ENCODE measurements at places on chromosomes 13 and 19. TPM values are rescaled to one million over a fixed set of nuclear protein-coding genes. Genes with fewer than 3 reads are reported as not detected.

GRCh38 chr19:46529622-46530451, 34.2 kb upstream of the PNMA8B start:
- DNase-seq = no peak

DNA sequence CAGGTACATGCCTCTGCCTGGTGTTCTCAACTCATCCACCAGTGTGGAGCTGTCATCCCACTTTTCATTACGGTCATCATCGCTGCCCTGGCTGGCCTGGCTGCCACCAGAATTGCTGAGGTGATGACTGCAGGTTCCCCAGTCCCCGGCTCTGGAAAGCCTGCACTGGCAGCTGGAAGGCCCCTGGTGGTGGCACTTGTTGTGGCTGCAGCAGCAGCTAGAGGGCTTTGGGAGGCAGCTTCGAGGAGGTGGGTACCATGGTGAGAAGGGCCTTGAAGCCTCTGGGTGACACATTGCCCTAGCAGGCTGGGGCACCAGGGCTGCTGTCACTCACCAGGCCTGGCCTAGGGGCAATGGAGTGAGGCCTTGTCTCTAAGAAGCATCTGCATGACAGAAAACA, 25.3 kb upstream of the ZNF14 start:
- DNase-seq = no peak

Gene MTUS2
- polyA plus RNA-seq = 0.52 TPM

DNA sequence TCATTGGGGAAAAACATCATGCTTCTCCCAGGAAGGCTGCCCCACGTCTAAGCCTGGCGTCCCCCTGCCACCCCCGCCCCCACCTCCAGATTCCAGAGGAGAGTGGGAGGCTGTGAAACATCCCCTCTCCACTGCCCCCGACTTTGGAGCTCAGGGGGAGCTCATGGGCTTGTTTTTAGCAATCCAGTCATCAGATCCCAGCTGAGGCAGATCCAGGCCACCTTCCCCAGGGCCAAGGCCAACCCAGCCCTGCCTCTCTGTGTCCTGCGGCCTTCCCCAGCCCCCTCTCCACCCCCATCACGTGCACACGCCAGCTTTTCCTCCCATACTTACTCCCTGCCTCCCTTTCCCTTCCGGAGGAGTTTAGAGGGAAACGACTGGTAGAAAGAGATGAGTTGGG, 38.8 kb downstream of the SHISA2 start:
- DNase-seq = no peak

Gene ZSCAN18
- 94.4 TPM for polyA plus RNA-seq

DNA sequence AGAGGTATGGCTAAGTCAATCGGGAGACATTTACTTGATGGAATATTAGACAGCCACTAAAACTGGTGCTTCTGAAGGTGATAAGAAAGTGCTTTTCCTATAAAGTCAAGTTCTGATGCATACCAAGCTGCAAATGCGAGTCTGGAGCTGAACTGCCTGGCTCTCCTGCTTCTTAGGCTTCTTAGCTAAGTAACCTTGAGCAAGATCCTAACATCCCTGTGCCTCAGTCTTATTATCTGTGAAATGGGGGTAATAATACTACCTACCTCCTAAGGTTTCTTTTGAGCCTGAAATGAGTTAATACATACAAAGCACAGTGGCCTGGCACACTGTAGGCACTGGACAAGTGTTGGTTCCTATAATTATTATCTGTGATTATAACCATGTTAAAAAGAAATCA, 64.5 kb downstream of the ZIC5 start:
- DNase-seq = no peak

DNA sequence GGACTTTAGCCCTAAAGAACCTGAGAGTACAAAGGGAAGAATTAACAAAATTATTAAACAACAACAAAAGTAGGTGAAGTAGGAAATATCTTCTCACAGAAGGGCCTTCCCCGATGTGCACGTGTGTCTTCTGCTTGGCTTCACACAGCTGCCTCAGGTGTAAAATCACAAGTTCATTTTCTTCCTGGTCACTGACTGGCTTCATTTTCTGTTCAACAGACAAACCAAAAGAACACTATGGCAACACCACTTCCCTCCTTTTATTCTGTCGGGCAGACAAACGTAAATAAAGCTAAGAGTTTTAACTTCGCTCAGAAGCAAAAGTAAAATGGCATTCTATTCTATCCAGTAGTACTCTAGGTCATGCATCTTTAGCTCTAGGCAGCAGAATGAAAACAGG, 140.9 kb downstream of the TBC1D4 start:
- DNase-seq = no peak

- DNase-seq = no peak
Measured at GRCh38 chr13:24112791-24113190, 47.7 kb upstream of the SPATA13 start.

- DNase-seq = no peak
Measured at GRCh38 chr19:4795400-4795799, 3.9 kb downstream of the FEM1A start.

Gene MYPOP
- polyA plus RNA-seq = 4.0 TPM
